ENCODE measurements at places on chromosomes 12 and 14.
A peak's percentile ranks its signal among the peaks of the same experiment; 100 is the strongest.

DNA sequence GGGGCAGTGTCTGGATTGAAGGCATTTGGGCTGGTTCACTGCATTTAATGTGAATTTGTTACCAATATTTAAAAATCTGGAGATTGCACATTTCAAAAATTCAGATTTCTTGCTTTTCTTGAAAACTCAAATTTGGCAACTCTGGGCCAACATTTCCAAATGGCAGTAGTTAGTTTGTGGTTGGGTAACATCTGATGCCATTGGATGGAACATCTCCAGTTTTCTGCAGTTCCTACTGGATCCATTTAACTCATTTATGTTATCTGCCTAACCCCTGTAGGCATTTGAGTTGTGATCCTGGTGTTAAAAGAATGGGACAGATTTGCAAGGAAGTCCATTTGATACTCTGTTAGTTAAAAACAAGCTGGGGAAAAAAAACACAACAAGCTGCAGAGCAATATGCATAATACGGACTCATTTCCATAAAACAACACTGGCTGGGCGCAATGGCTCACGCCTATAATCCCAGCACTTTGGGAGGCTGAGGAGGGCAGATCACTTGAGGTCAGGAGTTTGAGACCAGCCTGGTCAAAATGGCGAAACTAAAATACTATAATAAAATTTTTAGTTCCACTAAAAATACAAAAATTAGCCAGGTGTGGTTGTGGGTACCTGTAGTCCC is 7.9 kb downstream of the EIF2B2 start:
- DNase-seq: no peak

- no peak for DNase-seq
Observed at GRCh38 chr12:123134271-123134671, 16.6 kb downstream of the PITPNM2 start.

- no peak for DNase-seq
Observed at GRCh38 chr12:29783773-29784666, at the start of gene TMTC1. TMTC1 (minus strand) TSS chr12:29783942; CDS start chr12:29783751, 191 bp downstream.

- no peak for DNase-seq
Observed at GRCh38 chr14:48140804-48141203, 465.4 kb upstream of the MDGA2 start.

GRCh38 chr14:30874120-30874998 is at the start of gene COCH:
COCH (plus strand) TSS chr14:30874559; CDS start chr14:30874939, 380 bp downstream.
- DNase-seq: peak; percentile 28

DNA sequence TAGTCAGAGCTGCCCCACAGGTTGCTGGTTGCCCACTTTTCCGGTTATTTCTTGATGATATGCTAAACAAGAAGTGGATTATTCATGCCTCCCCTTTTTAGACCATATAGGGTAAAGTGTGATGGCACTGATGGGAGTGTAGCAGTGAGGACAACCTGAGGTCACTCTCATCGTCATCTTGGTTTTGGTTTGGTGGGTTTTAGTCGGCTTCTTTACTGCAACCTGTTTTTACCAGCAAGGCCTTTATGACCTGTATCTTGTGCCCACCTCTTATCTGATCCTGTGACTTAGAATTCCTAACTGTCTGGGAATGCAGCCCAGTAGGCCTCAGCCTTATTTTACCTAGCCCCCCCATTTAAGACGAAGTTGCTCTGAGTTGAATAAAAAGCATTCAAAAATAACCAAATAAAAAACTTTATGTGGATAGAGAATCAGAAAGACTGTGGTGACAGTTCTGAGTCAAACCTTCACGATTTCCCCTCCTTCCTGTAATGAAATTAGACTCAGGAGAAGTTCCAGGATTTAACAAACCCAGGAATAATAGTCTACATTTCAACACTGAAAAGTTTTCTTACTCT is 144.2 kb downstream of the PAWR start:
- DNase-seq: no peak
